Skeletal muscle tissue (tissue), 5 donors: ENCODE measurements at places on chromosomes 12 and 14. TPM values are rescaled to one million over a fixed set of nuclear protein-coding genes. Genes with fewer than 3 reads are reported as not detected.

Gene KLRG1
- total RNA-seq, result 3.7 TPM

Gene JKAMP
- total RNA-seq, result 48.5 TPM

Gene P2RX7
- total RNA-seq, result 2.1 TPM

Gene PDE6H
- not detected for total RNA-seq

Gene P2RX2
- not detected for total RNA-seq

Gene ZDHHC22
- total RNA-seq, result 0.52 TPM

Gene PRPH
- 2.6 TPM for total RNA-seq

Gene FOXG1
- not detected for total RNA-seq

Gene AMN
- total RNA-seq, result 1.0 TPM

Gene CELA1
- total RNA-seq, result not detected

Gene PRR4
- total RNA-seq, result 2.6 TPM

Gene SLC6A15
- 0.52 TPM for total RNA-seq

Gene RNASE1
- total RNA-seq, result 113 TPM

Gene UNC79
- under 0.01 TPM for total RNA-seq

Gene TSPAN8
- total RNA-seq, result 3.7 TPM

Gene ESR2
- total RNA-seq, result 1.0 TPM

Gene JPH4
- 1.0 TPM for total RNA-seq

Gene POTEM
- total RNA-seq, result not detected

Gene BATF
- total RNA-seq, result 1.0 TPM

Gene SMOC1
- total RNA-seq, result 3.1 TPM

Gene TMEM30B
- total RNA-seq, result 1.6 TPM

Gene ARHGAP9
- 5.2 TPM for total RNA-seq

Gene PXMP2
- 22.4 TPM for total RNA-seq

Gene TRMT5
- total RNA-seq, result 13.0 TPM
